ENCODE measurements at places on chromosomes 7 and 10.

DNA sequence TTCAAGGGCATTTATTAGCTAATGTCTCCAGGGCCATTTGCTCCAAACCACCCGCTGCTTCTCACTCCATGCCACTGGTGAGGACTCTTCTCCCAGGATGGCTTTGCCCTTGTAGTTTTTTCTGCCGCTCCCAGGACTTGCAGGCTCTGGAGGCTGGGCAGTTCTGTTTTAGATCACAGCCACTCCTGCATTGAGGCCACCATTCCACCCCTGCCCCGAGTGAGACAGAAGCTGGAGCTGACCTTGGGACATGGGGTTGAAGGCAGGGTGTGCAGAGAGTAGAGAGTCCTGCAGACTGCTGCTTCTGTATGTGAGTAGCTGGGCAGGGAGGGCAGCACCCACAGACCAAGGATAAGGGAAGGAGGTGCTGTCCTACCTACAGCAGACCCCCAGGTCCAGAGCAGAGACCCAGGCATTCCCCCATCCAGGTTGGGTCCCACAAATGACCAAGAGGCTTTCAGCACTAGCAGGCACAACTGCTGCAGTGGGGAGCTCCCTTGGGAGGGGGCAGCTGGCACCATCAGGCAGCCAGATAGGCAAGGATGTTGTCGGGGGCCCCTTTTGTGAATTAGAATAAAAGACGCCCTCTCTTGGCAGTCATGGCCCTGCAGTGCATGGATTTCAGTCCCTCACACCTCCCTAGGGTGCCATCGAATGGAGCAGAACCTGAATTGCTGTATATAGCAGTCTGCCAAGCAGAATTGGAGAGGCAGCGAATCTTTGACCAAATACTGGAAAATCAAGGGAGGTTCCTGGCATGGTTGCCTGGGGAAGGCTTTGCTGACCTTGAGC, 22.7 kb upstream of the ADCYAP1R1 start:
- no peak for DNase-seq

GRCh38 chr7:4798706-4799235, 23.3 kb downstream of the AP5Z1 start:
- no peak for DNase-seq

GRCh38 chr7:2016761-2017480, 215.8 kb downstream of the MAD1L1 start:
- DNase-seq, result no peak

GRCh38 chr10:103090911-103091310, 102.2 kb downstream of the NT5C2 start:
- DNase-seq, result no peak

DNA sequence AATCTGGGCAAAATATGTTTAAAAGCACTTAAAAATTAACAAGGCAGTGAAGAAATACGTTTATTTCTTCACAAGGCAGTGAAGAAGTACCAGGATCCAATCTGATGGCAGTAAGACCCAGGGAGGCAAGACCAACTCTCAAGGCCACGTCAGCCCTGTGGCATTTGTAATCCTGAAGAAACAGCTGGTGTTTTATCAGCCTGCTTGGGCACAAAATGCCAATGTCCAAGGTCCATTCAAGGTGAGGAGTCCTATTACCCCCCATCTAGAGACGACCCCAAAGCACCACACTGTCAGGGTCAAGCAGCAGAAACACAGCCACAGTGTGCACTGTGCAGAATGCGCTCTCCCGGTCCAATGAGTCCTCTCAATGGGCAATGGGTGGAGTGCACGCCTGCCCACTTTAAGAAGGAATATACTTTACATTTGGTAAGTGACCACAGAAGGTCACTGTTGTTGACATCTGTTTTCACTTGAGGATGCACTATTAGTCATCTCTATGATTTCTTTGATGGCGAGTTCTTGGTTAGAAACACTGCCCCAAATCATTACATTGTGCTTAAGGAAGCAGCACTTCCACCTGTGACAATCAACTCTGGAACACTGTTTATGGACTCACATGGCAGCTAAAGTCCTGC, 12.8 kb downstream of the CPXM2 start:
- DNase-seq, result no peak

DNA sequence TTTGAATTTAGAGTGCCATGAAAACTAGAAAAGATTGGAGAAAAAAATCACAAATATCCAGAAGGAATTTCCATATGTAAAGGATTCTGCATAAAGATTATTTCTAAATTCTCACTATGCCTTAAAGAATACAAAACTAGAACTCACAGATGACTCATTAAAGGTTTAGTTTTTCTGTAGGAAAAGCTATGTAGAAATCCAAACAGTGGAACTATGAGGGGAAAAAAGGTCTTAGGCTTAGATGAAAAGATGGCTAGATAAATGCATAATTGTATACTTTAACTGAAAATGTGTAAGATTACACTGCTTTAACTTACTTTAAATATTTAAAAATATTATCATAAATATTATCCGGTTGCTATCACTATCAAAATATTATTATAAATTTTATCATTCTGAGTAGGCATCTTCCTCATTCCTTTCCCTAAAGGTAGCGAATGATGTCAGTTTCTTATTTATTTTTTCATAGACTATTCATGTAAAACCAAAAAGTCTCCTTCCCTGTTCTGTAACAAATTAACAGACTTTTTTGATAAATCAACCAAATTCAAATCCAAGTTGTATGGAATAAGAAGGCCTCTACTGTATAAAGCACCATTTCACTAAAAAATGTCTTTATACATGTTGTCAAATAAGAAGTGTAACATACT, 69.1 kb upstream of the COMTD1 start:
- no peak for DNase-seq

DNA sequence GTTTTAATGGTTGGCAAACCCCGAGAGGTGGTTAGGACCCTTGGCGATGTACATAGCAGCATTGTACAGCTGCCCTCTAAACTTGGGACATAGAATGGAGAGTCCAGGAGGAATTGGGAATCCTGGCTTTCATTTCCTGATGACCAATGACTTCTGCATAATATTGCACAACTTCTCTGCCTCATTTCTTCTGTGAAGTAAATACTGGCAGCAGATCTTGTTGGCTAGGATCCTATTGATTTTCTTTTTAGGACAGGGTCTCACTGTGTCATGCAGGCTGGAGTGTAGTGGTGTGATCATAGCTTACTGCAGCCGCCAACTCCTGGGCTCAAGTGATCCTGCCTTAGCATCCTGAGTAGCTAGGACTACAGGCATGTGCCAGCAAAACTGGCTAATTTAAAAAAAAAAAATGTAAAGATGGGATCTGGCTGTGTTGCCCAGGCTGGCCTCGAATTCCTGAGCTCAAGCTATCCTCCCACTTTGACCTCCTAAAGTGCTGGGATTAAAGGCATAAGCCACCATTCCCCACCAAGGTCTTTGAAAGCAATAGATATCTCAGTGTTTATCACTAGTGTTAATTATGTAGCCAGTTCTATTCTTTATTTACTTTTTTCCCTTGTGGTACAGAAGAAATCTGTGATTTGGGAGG, 58.1 kb downstream of the PODXL start:
- DNase-seq, result no peak

DNA sequence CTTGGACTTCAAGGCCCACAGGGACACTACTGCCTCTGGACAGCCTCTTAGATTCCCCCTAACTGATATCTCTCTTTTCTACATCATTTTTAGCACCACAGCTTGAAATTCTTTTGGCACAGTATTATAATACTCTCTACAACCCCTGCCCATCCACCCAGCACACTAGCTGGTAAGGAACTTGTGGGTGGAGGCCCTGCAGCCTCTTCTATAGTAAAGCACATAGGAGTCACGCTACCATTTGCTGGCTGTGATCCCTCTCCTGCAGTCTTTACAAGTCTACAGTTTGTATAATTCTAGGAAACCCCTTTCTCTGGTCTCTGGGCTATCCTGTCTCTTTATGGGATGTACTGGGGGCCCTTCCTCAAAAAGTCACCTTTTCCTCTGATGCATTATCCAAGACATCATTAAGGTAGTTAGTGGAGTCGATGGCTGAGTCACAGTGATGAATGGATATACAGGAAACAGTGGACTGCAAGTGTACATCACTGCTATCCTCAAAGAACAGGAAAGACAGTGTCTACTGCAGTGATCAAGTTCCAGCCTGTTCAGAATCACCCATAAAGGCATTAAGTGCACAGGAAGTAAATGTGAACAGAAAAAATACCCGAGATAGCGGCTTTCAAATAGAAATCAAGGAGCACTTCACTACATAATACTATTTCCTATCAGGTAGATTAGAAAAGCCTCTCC, 54.4 kb downstream of the STK17A start:
- DNase-seq, result no peak

GRCh38 chr10:67858971-67859370, 21.0 kb upstream of the DNAJC12 start:
- DNase-seq, result no peak

DNA sequence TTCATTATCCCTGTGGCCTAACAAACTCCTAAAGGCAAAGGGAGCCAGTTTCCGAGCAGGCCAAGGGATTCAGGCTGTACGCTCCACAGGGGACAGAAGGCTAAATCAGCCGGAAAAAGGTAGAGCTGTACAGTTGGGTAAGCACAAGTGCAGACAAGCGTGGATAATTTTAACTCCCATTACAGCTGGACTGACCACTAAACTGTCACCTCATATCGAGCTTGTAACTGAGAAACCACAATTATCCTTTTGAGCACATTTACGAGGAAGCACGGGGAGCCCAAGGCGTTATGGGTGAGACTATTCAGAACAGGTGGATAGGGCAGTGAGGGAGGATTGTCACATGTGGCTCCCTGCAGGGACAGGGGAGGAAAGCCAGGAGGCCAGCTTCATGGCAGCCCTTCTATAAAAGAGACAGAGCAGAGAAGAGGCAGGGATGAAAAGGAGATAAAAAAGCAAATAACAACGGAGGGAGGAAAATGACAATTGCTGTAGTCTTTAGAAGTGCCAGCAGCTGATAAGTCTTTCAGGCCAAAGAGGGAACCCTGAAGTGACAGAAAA, 288.0 kb downstream of the FGFR2 start:
- DNase-seq, result no peak

GRCh38 chr7:96993980-96994379, 11.4 kb upstream of the DLX6 start:
- DNase-seq, result no peak

DNA sequence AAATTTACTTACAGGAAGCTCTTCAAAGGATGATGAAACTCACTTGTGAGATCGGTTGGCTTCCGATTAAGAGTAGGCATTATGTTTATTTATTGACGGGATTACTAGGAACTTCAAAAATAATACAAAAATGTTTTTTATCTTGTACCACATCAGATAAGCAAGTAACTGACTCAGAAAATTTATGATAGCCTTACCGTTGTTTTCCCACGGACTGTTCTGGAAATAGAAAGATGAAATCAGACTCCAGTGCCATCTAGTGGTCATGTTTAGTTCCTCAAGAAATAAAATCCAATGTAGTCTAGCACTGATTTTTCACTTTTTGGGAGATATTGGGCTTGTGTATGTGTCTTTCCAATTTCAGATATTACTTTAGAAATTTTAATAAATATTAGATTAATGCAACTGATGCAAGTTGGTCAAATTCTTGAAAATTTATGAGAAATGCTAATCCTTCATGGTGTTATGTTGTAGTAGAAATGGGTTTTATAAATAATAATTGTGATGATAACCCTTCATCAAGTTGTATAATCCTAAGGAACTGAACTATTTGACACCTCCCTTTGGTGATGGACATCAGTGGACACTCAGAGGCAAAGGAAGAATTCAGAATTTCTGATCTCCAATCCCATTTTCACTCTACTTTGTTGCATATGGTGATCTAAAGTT, 168.8 kb downstream of the TMEM26 start:
- DNase-seq, result no peak

DNA sequence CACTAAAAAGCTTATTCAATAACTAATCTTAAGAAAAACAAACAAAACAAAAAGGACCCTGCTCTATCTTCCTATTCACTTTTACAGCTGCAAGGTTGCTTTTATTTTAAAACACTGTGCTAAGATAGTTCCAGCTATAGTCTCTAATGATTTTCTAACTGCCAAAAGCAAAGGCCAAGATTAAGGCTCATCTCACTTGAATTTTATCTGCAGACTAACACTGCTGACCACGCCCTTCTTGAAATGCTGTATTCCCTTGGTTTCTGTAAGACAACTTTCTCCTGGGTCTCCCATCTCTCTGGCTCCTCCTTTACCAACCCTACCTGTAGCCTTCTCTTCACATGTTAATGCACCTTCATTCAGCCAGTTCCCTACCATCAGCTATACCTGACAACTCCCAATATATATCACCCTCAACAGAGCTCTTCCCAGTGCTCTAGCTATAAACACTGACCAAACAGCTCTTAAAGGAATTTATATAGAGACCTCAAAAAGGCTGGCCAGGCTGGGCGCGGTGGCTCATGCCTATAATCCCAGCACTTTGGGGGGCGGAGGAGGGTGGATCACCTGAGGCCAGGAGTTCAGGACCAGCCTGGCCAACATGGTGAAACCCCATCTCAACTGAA, 11.7 kb downstream of the SRPK2 start:
- DNase-seq, result no peak

GRCh38 chr7:3282457-3282856, 18.6 kb upstream of the SDK1 start:
- no peak for DNase-seq

GRCh38 chr10:70551466-70551865, 51.1 kb downstream of the PRF1 start:
- DNase-seq, result no peak

DNA sequence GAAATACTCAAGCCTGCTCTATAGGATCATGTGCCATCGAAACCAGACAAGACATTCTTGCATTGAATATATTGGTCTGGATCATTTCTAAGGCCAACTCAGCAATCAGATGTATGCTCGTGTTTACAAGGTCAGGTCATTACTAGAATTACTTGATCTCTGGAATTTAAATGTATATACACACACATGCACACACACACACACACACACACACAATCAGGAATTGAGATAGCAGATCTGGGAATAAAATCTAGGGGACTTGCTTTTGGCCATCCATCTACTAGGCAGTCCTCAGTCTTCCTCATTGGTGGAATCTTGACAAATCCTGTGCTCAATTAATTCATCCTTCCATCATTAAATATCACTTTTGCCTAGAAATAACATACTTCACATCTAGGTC, 3.6 kb downstream of the OPTN start:
- no peak for DNase-seq

DNA sequence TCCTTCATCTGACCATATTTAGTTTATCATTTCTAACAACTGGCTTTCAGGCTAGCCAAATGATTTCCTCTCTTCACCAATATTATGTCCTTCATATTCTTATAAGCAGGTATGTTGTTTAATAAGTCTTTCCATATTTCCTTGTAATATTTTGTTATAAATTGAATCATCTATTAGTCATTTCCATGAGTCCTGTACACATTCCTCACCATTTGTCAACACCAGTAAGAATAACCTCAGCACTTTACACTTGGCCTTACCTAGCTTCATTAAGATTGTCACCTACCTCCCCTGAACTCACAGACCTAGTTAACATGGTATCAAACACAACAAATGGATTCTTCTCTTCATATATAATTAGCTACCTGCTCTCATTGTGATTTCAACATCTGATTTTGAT, 282.3 kb downstream of the SEMA3D start:
- no peak for DNase-seq

DNA sequence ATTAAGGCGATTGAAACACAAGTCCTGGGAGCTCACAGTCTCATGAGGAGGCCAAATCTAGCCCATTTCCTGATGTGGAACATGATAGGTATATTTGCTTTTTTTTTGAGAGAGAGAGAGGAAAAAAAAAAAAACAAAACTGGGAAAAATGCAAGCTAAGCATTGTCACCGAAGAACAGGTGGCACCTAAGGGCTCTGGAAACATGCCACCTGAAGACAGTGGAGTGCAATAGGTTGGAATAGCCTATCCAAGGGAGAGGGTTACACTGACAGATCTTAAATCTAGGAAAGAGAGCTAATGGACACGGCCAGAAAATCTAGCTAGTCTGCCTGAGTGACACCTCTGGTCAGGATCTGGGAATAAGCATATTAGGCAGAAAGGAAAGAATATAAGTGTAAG, 110.2 kb downstream of the SRI start:
- no peak for DNase-seq

Measured in activated T-cell treated with anti-CD3 and anti-CD28 coated beads, Interleukin-2, amount 50 U/mL, for 48 hours (primary cell).